Left ventricle myocardium superior (tissue), 1 donor: ENCODE measurements at places on chromosomes 4 and X. TPM values are rescaled to one million over a fixed set of nuclear protein-coding genes. Genes with fewer than 3 reads are reported as not detected.
A peak's percentile ranks its signal among the peaks of the same experiment; 100 is the strongest.

DNA sequence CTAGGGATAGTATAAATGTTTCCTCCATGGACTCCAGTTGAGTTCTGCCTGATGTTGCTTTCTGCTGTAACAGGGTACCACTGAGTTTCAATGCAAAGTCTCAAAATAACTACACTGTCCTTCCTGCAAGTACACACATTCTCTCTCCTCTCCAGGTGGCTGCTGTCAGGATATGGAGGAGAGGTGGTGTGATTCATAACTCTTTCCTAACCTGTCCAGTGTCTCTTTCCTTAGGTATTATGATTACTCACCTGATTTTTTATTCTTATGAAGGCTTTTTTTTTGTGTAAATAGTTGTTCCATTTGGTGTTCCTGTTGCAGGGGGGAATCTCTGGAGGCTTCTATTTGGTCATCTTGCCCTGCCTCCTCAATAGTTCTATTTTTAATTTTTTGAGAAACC lies 39.8 kb upstream of the POF1B start:
- no peak for DNase-seq

The TMPRSS11F gene
- total RNA-seq: not detected

DNA sequence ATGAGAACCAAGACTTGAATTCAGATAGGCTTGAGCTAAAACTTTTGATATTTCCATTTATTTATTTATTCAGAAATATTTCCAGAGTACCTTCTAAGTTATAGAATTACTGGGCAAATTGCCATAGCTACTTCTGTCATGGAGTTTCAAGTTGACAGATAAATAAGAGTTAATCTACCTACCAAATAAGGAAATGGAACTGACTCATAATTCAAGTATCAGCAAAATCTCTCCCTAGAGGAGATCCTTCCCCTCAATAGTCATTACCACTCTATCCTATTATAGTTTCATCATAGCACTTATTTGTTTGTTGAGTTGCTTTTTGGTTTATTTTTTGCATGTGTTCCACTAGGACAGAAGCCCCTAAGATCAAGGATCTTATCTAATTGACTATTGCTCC lies 48.8 kb upstream of the CCSER1 start:
- no peak for DNase-seq

The KCTD8 gene
- 0.22 TPM for total RNA-seq

The RTL9 gene
- 0.40 TPM for total RNA-seq

DNA sequence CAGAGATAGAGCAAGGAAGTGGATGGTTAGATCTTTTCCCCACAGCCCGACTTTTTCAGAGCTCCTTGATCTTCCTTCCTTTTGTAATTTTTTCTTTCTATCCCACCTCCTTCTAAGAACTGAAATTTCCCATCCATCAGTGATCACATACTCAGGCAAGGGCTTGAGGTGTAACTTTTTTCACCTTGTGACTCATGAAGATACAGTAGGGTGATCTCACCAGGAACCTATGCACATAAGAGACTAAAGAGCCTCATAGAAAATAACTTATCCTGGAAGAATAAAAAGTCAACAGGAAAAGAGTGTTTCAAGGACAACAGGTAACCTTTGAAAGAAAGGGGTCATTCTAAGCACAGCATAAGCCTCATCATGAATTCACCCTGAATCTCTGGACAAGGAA lies 131.2 kb upstream of the HCCS start:
- DNase-seq: no peak

The AMTN gene
- not detected for total RNA-seq

- no peak for DNase-seq
These were observed 265.1 kb upstream of the FAM241A start for GRCh38 chr4:111880116-111880515.

- DNase-seq: no peak
These were observed 135.8 kb downstream of the HS6ST2 start for GRCh38 chrX:132822634-132823012.

The ADAM29 gene
- total RNA-seq: not detected

The NUP62CL gene
- total RNA-seq: 2.2 TPM

DNA sequence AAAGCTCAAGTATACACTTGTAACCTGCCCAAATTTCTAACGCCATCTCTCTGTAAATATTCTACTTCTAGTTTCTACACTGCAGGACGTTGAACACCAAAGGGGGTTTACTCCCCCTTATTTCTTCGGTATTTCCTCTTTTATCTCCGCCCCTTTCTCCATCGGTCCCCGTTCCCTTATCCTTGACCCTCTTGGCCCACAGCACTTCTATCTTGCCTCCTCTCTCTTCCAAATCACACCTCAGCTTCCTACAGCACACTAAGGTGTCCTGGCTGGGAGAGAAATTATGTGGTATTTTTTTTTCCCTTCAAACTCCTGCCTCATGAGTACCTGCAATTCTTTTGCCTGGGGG lies 715 bp downstream of the ZMAT1 start:
- no peak for DNase-seq

DNA sequence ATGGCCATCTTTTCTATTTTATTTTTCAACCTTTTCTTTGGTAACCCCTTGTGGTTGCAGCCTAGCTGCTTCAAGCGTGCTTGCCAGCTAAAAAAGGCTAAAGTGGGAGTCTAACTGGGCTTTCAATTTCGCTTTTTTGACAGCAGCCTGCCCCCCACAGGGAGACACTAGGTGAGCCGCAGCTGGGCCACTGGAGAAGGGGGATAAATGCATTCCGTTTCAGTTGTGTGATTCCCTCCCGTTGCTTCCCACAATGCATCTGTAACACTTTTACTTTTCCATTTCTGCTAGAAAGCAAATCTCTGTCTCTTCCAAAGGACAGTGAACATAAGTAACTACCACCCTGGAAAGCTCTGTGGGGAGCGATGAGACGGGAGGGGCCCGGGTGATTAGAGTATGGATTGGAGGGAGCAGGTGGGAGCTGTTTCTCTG lies 86.3 kb upstream of the RAPGEF2 start:
- no peak for DNase-seq

DNA sequence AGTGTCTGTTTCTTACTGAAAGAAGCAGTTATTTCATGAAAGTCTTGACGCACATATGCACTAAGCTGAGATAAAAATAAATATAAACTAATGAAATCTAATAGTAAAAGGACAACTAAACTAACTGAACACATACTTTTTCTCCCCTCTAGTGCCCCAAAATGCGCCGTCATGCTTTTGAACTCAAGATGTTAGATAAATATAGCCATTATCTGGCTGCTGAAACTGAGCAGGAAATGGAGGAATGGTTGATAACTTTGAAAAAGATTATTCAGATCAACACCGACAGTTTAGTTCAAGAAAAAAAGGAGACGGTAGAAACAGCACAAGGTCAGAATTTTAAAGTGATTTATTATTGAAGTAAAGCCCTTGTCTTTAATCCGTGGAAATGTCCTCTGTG lies 70.2 kb downstream of the DOCK11 start:
- DNase-seq: no peak

The WAS gene
- total RNA-seq: 2.6 TPM

DNA sequence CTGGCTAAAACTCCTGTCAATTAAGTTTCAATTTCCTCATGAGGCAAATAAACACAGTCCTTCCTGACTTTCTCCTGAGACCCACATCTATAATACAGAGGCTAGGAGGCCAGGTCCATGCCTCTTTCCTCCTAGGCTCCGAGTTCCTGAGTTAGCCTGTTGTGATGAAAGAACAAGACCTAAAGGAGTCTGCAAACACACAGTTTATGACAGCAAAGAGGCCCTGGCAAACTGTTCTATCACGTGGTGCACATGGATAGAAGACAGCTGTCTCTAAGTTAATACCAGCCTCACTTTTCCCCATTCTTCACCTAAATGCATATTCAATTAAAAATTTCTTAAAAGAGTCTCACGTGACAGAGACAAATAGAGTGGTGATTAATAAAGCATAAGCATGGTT lies 145.2 kb downstream of the TET2 start:
- no peak for DNase-seq

- peak; percentile 33 for DNase-seq
These were observed 45.3 kb upstream of the PJA1 start for GRCh38 chrX:69210581-69210980.

DNA sequence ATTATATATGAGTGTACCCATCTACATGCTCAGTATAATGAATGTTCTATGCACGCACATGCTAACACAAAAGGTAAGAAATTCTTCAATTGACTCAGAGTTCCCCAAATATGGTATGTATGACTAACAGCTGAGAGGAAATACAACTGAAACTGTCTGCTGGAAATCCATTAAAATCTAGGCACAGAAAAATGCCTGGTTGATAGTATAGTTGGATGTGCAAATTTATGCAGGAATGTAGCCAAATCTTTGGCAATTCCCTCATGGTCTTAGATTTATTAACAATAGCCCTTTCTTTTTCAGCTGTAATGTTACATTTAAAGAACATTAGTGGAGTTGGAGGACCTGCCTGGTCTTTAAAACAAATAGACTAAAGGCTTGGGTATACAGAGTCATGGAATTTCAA lies 5.5 kb downstream of the CAMK2D start:
- DNase-seq: no peak

DNA sequence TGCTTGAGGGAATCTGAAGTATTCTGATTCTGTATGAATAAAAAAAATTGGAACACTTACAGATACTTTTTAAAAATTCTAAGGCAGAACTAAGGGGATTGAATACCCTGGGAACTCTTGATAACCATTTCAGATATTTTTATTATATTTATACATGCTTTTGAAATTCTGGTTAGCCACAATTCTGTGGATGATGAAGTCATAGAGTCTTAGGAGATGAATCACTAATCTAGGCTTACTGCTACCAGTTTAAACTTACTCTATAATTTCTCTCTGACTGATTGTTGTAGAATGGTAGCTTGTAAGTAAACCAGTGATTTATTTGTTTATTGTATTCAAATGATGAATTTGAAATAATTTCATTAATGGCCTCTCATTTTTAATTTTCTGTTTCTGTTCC lies 11.4 kb upstream of the SLAIN2 start:
- no peak for DNase-seq

The PAK3 gene
- total RNA-seq: 0.64 TPM

The TMEM35A gene
- total RNA-seq: 0.30 TPM
